Stimulated activated CD8-positive, alpha-beta memory T cell treated with anti-CD3 and anti-CD28 coated beads, Interleukin-7, amount 100 ng/mL, for 24 hours (primary cell): ENCODE measurements at places on chromosomes 2 and 18.

DNA sequence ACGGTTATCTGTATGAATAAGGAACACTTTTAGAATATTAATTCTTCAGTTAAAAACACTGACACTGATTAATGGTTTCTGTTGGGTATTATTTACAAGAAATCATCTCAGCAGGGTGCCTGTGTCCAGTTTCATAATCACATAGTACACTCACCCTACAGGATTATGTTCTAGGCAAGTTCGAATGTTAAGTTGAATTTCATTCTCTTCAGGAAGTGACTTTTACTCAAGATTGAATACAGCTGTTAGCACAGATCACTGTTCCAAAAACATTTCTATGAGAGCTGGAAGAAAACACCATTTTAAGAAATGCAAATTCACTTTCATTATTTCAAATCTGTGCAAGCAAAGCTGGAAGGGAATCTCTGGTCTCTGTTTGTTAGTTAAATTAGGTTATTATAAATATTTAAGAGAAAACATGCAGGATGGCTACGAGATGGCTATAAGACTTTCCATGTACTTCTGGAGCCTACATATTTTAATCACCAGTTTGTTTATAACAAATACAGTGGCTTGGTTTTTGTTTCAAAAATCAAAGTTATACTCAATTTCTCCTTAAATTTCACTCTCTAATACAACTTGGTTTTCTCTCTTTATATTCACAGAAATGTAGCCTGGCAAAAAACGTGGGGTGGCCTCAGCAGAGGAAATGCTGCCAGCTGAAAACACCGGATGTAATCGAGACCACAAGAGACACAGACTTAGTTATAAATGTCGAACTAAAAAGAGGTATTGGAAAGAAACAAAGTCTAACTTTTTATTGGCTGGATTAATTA lies 65.8 kb downstream of the RBMS1 start:
- DNase-seq, result no peak

DNA sequence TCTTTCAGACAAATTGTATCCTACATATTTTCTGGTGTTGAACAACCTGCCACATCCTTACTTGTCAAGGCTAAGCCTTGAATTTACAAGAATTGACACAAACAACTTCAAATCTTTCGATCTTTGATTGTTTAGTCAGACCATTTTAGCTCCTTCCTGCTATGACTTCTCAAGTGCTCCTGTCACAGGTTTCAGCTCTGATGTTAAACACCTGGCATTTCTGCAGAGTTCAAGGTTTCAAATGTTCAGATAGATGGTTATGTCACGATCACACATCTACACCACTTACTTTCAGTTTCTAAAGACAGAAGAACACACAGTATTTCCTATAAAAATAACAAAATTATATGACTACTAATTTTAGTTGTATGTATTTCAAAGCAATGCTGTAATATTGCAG lies 84.0 kb downstream of the RND3 start:
- DNase-seq, result no peak

DNA sequence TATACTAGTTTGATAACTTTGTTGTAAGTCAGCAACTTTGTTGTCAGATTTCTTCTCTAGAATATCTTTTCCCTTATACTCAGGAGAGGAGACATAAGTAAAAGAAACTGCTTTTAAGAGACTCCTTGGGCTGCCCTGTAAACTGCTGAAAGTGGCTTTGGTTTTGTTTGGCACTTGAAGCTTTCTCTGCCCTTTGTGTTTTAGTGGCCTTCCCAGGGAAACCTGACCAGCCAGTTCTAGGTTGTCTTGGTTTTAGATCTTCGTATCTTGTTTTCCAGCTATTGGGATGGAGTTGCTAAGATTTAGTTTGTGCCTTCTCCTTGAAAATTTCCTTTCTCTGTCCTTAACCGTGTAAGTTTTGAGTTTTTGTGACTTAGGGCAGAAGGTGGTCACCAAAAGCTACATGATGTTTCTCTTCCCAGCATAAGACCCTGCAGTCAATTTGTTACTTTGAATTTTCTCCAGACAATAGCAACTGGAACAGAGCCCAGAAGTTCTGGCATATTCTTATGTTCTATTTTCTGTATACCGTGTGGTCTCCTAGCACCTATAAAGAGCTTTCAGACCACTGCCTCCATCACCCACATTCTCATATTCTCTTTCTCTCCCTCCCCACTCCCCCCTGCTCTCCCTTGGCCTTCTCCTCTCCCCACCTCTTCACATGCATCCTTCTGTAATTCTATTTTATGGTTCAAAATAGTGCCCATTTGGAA lies 81.1 kb downstream of the BOLA3 start:
- no peak for DNase-seq

- DNase-seq, result no peak
Measured at GRCh38 chr2:238108423-238109183, 8.5 kb downstream of the ESPNL start.

- no peak for DNase-seq
Measured at GRCh38 chr18:44979748-44980147, 299.1 kb downstream of the SETBP1 start.

DNA sequence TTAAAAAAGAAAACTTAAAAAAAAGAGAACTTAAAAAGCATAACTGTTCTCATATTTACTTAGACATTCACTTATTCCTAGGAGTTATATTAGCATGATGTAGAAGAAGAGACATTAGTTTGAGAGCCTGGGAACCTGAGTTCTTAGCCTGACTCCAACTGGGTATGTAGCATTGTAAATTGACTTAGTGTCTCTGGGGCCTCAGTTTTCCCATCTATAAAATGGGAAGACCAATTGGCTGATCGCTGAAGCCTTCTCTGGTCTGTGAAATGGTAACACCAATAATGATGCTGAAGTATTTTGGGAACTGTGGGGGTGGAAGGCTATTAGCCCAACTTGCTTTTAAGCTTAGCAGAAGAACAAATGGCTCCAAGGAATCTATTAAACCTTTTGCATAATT lies 55.9 kb downstream of the CABLES1 start:
- DNase-seq, result no peak

- DNase-seq, result no peak
Measured at GRCh38 chr2:232519581-232520438, at the start of gene PRSS56. Gene PRSS56, plus strand, starts transcription at chr2:232520388. Its CDS starts 211 bp downstream, at chr2:232520599.

GRCh38 chr2:2636813-2637212 lies 305.7 kb upstream of the MYT1L start:
- no peak for DNase-seq

- DNase-seq, result no peak
Measured at GRCh38 chr2:236974148-236974547, 111.5 kb upstream of the COPS8 start.

DNA sequence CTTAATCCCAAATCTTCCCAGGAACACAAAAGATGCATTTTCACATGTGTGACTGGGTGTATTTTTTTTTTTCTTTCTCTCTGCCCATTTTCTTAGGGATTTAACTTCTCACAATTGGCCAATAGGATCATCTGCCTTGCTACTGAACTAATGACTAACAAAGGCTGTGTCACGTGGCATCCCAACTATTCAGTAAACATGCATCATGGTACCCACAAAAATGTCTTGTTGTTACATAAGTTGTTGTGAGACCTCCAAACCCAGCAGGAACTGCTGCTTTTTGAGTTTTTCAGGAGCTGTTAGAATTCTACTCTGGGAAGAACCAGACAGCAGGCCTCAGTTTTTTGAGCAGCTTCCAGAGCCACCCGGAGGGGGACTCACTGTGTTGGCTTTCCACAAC lies 31.9 kb downstream of the GAD1 start:
- DNase-seq, result no peak

DNA sequence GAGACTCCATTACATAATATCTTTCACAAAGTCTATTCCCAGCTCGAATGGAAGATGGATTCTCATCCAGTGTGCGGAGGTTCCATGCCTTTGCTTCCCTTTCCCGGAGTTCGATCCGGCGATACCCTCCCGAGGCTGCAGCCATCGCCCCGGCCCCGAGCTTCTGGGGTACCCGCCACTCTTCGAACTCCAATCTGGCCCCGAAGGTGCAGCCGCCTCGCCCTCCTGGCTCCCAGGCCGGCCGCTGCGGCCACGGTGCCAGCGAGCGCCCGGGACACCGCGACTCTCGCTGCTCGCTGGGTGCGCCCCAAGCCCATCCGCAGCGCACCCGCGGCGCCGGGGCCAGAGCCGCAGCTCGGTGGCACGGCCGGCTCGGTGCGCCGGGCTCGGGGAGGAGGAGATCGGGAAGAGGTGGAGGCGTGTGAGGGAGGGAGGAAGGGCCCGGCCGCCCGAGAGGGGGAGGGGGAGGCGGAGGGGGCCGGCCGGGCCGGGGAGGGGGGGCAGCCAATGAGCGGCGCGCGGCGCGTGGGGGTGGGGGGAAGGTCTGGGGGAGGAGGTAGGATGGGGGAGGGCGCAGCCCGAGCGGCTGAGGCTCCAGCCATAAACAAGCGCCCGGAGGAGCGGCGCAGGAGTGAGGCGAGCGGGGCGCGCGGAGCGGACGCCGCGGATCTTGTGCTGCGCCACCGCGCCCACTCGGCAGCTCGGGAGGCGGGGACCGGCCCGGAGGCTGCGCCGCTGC lies at the start of gene CRIM1:
CRIM1 (plus strand) TSS at position 628 of the 739 bp plus-strand sequence. CDS start 515 bp downstream, outside the sequence.
- no peak for DNase-seq

GRCh38 chr18:32998921-32999320 lies 226.1 kb upstream of the KLHL14 start:
- no peak for DNase-seq
